ENCODE measurements at places on chromosomes 7 and 10. TPM values are rescaled to one million over a fixed set of nuclear protein-coding genes. Genes with fewer than 3 reads are reported as not detected.

TAS2R4 gene
- total RNA-seq: 2.2 TPM

GNAT3 gene
- total RNA-seq: not detected

LAMB1 gene
- 1,014 TPM for total RNA-seq

ADCYAP1R1 gene
- total RNA-seq: not detected

TMEM213 gene
- not detected for total RNA-seq

Measured in osteocyte (in vitro differentiated cells).